ENCODE measurements at places on chromosomes 1 and 21.

DNA sequence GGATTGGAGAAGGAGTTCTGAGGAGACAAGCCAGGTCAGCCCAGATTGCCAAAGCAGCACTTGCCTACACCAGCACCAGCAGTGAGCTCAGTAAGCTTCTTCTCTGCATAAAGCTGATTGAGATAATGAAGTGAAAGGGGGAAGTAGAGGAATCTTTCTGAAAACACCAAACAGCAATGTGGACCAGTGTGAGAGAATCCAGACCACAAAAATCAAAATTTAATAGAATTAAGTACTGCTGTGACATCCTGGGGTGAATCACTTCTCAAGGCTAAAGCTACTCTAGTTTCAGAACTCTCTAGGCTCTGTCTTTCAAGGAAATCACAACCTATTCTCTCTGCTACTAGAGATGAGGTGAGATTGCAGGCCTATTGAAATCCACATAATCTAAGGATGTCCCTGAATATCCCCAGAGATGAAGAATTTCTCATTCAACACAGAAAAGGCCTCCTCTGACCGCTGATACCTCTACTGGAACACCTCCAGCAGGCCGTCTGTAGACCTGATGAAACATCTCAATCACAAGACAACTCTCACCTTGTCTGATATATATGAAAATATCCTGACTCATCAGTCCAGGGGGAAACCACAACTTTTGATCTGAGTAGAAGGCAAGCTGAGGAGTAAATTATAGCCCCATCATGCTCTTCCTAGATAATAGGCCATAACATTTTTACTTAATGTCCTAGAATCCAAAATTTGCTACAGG, at the start of gene FCRL4:
Gene FCRL4 (minus strand): TSS at position 127 of the 709 bp plus-strand sequence. CDS start 141 bp downstream, outside the sequence.
- no peak for DNase-seq

DNA sequence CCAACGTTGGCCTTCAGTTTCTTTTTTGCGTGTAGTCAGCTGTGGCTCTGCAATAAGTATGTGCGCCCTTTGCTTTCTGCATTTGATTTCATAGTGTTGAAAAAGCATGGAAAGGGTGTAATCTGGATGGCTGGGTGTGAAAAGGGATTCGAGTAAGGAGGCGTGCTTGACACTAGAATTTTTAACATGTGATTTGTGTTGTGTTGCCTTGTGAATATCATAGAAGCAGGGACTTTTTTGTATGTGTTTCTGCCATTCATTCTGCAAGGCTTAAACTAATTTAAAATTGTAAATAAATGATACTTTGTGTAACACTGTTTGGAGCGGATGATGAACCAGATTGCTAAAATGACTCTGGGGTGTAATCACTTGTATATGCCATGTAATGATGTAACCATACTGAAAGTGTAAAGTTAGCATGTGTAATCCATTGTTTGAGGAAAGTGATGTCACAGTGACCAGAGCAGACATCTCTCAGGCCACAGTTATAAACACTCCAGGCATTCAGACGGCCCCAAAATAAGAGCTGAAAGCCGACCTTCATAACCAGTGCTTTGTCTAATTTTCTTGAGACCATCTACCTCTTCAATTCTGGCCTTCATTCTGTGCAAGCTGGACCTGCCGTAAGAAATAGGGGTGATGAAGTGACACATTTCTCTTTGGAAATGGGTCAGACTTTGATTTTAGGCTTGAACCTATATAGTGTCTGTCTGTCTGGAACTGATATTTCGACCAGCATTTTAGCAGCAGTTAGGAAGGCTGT, 618 bp downstream of the SH3BGR start:
- peak; percentile 70 for DNase-seq

DNA sequence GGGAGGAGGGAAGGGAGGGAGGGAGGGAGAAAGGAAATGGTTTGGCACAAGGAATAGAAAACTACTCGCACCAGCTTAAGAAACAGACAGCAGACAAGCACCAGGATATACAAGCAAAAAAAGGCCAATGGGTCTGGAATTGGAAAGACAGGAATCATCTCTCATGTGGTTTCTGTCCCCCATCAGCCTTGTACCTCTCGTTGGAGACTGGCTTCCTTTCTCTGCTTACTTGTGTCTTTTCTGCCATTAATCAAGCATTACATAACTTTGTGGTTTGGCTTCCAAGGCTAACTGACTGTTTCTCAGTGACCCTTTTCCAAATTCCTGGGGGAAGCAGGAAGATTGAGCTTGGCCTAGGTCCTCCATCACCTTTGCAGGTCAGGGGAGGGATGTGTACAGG, 11.8 kb upstream of the RALGPS2 start:
- no peak for DNase-seq

GRCh38 chr1:13788795-13789194, 88.8 kb downstream of the PRDM2 start:
- DNase-seq = no peak

DNA sequence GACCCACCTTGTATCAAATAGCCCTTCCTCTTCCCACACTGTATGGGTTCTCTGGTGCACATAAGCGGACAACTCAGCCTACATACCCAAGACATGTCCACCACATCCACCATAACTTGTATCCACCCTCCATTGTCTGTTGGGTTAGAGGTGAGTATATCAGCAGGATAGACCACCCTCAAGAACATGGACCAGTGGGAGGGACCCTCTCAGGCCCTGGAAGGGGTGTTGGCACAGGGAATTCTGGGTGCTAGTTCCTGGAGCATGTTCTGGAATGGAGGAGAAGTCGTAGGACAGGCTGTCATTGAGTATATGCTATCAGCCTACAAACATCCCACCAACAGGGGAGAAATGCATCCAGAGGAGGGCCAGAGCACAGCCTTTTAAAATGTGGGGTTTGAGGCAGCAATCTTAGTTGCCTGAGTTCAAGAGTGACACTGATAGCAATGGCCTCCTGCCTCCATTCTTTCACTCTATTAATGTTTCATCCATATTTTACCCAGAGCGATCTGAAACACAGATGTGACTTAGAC, 7.5 kb downstream of the CD55 start:
- DNase-seq = no peak

DNA sequence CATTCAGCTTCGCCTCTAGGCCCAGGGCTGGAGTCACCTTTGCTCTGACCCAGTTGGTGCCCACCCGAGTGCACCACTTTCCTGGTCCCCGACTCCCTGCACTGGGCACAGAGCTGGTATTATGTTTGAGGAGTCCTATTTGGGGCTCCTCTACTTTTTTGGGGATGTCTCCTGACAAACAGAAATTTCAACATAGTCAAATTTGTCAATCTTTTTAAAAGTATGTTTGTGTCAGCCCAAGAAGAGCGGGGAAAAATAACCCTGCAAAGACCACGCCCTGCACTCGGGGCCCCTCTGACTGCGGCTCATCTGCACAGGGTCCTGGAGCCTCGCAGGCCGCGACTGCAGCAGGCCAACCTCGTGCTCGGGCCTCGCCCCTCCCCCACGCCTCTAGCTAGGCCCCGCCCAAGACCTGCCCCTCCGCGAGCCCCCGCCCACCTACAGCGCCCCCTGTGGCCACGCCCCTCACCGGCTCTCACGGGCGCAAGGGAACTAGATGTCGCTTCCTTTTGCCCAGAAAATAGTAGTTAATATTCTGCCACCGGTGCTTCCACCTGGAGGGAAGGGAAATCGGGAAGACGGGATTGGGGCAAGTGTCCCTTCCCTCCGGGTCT, 11.4 kb downstream of the FAM229A start:
- DNase-seq = peak; percentile 88

- no peak for DNase-seq
Measured at GRCh38 chr1:178020968-178021640, 51.2 kb upstream of the SEC16B start.

DNA sequence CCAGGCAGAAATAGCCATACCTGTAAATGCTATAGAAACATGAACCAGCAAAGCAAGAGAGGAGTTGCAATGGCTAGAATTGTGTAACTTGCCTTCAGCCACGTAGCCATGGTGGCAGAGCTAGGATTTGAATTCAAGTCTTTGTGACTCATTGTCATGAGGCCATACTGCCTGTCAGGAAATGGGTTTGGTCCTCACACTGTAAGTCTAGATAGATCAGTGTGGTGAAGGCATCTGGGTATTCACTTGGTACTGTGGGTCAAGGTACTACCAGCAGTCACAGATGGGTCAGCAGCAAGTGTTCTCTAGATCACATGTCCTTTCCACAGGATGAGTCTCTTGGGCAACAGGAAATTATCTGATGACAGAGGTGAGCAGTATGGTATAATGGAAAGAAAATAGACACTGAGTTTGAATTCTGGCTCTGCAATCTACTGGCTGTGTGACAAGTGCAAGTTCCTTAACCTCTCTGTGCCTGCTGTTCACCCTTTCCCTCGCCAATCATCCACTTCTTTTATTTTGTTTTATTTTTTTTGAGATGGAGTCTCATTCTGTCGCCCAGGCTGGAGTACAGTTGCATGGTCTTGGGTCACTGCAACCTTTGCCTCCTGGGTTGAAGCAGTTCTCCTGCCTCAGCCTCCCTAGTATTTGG, 36.9 kb downstream of the FGGY start:
- DNase-seq = no peak

- DNase-seq = no peak
Measured at GRCh38 chr1:161902182-161902581, 121.5 kb downstream of the OLFML2B start.
